CD4-positive, alpha-beta T cell treated with Interleukin-17A for 1 hour (primary cell): ENCODE measurements at places on chromosomes 6 and 20.

- DNase-seq, result no peak
Observed at GRCh38 chr6:46414398-46414797, 76.9 kb downstream of the RCAN2 start.

DNA sequence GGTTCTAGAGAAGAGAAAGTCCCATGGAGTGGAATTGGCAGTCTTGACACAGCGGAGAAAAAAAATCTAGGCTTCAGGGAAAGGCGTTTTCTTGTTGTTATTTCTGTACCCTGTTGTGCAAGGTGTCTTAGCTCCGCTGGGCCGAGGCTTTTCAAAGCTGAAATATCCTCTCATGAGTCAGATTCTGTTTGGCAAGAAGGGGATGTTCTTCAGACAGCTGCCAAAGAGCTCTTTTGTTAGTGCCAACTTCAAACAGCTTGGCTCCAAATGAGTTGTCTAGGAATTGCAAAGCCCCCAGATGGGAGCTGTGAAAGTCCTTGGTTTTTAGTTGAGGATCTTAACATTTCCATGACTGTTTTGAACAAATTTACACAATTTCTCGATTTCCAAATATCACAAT is 45.6 kb downstream of the LRRN4 start:
- no peak for DNase-seq

DNA sequence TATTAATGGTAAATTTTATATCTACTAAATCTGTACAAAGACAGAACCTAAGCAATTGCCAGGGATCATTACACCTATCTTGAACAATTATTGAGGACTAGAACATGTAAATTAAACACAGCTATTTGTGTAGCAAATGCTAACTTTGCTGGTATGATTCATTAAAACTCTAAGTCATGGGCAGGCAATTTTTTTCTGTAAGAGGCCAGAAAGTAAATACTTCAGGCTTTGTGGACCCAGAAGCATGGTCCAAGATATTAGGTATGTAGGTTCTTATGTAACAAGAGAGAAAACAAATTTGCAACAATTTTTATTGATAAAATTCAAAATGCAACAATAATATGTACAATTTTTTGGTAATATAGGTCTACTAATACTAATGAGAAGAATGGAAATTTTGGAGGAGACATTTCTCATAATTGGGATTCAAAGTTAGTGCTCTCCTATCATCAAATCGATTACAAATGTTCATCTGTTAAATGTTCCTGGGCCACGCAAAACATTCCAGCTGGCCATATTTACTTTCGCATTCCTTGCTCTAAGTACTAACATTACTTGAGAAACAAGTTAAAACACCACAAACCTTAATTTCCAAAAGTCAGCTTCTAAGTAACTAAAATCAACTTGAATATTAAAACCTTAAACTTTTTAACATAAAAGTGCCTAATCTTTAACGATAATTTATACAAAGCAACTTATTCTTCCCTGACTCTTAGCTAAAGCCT is 4.3 kb downstream of the TMEM30A start:
- no peak for DNase-seq

GRCh38 chr6:169048185-169048864 is 205.3 kb downstream of the THBS2 start:
- DNase-seq, result no peak

GRCh38 chr6:163423696-163424095 is 9.2 kb downstream of the QKI start:
- DNase-seq, result no peak

- DNase-seq, result no peak
Observed at GRCh38 chr6:15082708-15083107, 163.2 kb upstream of the JARID2 start.

- DNase-seq, result peak; percentile 59
Observed at GRCh38 chr6:131116755-131117360, 18.4 kb upstream of the AKAP7 start.

- DNase-seq, result no peak
Observed at GRCh38 chr20:56625837-56626236, 3.3 kb upstream of the TFAP2C start.

GRCh38 chr6:47455533-47456209 is 21.9 kb upstream of the CD2AP start:
- no peak for DNase-seq

GRCh38 chr20:36904690-36905089 is 28.8 kb downstream of the TLDC2 start:
- no peak for DNase-seq

DNA sequence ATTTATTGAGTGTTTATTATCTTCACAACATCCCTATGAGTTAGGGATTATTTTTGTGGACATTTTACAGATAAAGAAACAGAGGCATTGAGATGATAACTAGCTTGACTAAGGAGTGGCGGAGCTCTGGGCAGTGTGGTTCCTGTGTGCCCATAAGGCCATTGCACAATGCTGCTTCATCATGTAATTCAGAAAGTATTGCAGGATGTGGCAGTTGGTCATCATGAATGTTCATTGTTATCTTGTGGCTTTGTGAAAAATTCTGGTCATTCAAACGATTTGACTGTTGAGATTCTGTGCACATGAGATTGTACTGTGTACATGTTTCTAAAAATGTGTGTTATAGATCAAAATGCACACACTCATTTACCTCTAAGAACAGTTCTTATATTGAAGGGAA is 150.8 kb downstream of the ESR1 start:
- DNase-seq, result no peak

DNA sequence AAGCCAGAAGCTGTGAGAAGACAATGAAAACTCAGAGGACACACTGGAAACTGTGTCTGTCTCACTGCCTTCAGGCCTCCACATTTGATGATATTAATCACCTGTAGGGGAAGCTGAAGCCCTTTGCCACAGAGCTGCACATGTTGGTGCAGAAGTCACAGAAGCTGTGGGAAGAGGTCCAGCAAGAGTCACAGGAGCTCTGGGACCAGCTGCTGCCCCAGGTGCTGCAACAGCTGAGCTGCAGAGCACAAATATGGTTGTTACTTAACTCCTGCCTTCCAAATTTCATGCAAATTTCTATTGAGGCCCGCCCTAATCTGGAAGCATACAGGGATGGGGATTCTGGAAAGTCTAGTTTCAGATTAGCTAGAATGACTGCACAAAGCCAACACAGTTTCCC is 169.3 kb downstream of the OGFRL1 start:
- no peak for DNase-seq

GRCh38 chr6:137165375-137166246 is 7.8 kb downstream of the IL22RA2 start:
- peak; percentile 43 for DNase-seq

DNA sequence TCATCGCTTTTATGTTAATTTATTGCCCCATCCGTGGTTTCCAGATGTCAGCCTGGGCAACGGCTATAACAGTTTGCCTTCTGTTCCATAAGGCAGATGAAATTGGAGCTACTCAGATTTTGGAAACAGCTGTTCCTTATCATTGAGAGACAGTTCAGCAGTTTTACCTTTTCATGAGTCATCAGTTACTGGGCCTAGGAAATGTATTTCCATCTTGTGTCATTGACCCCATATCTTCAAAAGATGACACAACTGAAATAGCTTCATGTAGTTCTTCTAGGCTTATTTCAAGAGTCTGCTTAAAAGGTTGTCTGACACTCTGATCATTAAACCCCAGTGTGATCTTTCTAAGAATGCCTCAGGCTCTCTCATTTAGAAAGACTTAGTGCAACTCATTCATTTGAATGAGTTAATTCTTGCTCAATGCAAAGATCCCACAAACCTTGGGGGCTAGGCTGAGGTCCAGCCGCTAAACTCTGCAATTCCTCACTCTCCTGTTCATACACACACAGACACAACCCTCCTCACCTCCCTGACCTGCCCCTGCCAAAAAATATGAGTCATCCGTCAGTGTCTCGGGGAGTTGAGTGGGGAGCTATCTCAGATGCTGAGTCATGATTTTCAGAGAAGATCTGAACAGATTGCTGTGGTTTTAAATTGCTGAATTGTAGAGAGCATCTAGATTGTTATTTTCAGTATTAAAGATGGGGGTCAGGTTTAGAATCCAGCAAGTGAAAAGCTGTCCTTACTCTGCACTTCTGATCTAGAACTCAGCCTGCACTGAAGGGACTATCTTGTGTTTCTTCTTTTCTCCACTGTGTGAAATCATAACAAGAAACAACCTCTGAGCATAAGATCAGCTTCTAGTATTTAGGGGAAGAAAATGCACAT is 61.8 kb downstream of the RPP40 start:
- peak; percentile 20 for DNase-seq

GRCh38 chr20:51360451-51361201 is 181.9 kb downstream of the NFATC2 start:
- DNase-seq, result no peak

DNA sequence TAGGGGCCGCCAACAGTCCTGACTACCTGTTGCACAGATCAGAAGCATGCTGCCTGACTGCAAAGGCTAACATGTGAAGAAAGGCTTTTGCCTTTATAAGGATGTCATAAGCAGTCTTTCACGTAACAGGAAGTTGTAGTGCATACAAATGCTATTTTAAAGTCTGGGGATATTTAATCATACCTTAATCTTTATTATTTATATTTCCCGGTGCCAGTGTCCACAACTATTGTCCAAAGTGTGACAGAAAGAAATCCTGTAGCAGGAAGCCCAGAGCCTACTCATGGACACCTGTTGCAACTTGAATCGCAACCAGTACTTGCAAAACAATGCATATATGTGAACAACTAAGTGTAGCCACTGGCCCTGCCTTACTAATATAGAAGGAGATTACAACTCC is 235.8 kb downstream of the ALDH8A1 start:
- DNase-seq, result no peak
